ENCODE measurements at places on chromosomes 3 and 15.

- no peak for DNase-seq
These were observed 47.3 kb upstream of the ATG7 start for GRCh38 chr3:11224870-11225229.

DNA sequence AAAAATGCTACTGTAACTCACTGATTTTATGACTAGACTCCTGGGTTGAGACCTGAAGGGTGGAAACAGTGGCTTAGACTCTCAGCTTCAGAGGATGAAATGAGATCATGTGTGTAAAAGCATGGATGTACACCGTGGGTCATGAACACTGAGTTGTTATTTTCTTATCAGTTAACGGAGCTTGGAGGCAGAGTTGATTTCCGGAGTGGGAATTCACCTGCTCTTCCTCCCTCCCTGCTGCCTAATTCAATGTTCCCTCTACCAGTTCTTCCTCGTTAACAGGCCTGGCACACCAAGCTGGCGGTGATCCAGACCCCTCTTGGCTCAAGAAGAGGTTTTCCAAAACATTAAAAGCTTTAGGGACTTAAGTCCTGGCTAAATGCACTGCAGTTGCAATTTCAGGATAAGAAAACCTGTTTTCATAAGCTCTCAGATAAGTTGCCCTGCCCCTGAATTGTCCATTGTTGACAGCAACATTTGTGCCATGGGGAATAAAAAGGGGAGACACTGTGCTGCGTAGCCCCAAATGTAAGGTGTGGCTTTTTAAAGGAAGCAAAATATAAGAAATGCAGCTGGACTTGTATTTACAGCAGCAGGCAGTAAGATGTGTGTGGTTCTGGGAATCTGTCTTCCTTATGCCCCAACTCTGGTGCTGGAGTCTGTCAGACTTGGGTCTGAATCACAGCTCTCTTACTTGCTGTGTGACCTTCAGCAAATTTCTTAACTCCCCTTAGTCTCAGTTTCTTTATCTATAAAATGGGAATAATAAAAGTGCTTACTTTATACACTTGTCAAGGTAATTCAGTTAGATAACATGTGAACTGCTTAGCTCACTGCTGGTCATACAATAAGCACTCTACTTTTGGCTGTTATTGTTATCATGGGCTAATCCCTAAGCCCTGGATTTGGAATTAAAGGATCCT is 9.9 kb downstream of the PDIA5 start:
- no peak for DNase-seq

GRCh38 chr3:165195640-165196576 is at the start of gene SLITRK3:
Gene SLITRK3, minus strand, starts transcription at chr3:165196384. Its CDS starts 5,554 bp downstream, at chr3:165190830.
- DNase-seq, result no peak

- no peak for DNase-seq
These were observed 513.7 kb upstream of the EPHA6 start for GRCh38 chr3:96300743-96301142.

DNA sequence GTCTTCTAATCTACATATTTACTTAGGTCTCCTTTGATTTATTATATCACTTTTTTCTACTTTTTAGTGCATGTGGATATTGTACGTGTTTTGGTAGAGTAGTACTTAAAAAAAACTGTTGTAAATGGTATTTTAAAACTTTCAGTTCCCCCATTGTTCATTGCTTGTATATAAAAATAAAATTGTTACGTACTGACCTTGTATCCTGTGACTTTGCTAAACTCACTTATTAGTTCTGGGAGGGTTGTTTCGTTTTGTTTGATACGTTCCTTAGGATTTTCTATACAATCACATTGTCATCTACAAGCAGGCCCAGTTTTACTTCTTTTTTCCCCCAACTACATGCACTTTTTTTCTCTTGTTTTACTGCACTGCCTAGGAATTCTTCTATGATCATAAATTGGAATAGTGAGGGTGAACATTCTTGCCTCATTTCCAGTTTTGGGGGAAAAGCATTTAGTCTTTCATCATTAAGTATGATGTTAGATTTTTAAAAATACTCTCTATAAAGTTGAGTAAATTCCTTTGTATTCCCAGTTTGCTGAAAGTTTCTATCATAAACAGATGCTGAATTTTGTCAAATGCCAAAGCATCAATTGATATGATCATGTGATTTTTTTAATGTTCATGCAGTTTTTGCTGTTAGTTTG is 33.5 kb upstream of the ACKR4 start:
- DNase-seq, result no peak

GRCh38 chr3:171977860-171978259 is 61.5 kb upstream of the FNDC3B start:
- no peak for DNase-seq

GRCh38 chr3:53551324-53551723 is 56.9 kb downstream of the CACNA1D start:
- DNase-seq, result no peak

GRCh38 chr15:52679232-52680040 is at the start of gene ATOSA:
Gene ATOSA, minus strand, starts transcription at chr15:52679388. Its CDS starts 1,367 bp downstream, at chr15:52678021.
- peak; percentile 93 for DNase-seq

- DNase-seq, result peak; percentile 90
These were observed 3.8 kb downstream of the NRROS start for GRCh38 chr3:196643201-196643749.

Data from CD4-positive, alpha-beta T cell treated with Interferon gamma for 1 hour (primary cell).